Spinal cord (tissue), 10 donors: ENCODE measurements at places on chromosomes 7 and 10. TPM values are rescaled to one million over a fixed set of nuclear protein-coding genes. Genes with fewer than 3 reads are reported as not detected.

The MACC1 gene
- 0.20 TPM for total RNA-seq

- DNase-seq = no peak
- H3K27me3 ChIP-seq = no peaks in the 10 kb centered on the region
These were observed 163.8 kb downstream of the ELMO1 start for GRCh38 chr7:37284805-37285231.

GRCh38 chr7:12728192-12728538 is 40.7 kb downstream of the ARL4A start:
- no peak overlapping the region for H3K27ac ChIP-seq
- no peaks in the 10 kb centered on the region for H3K36me3 ChIP-seq
- H3K27me3 ChIP-seq = no peaks in the 10 kb centered on the region
- no peak overlapping the region for H3K4me3 ChIP-seq

DNA sequence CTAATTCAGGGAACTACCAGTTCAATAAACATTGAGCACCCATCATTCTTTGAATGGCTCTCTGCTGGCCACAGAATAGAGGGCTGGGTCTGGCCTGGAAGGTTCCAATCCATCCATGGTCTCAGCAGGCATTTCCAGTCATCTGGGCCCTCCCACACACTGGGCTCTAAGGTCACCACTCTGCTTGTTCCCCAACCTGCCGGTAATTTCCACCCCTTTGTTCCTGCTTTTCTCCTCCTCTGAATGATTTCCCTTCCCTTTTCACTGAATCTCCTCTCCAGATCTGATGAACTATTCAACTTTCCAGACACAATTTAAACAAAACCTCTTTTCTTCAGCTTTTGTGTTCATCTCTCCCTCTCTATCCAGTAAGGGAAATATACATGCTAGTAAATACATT is 2.6 kb downstream of the BZW2 start:
- DNase-seq = peak; percentile 24
- peak overlapping the region; percentile 55 for H3K27ac ChIP-seq
- no peaks in the 10 kb centered on the region for H3K36me3 ChIP-seq
- H3K4me1 ChIP-seq = peaks cover 14% of the 10 kb centered on the region

DNA sequence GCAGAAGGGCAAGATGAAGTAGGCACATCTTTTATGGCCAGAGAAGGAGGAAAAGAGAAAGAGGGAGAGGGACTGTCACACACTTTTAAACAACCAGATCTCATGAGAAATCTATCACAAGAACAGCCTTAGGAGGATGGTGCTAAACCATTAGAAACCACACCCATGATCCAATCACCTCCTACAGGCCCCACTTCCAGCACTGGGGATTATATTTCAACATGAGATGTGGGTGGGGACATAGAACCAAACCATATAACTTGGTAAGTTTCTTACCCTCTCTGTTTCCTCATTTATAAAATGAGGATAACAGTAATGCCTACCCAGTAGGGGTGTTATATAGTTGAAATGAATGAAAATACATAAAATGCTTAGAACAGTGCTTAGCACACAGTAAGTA is 66.0 kb downstream of the CHCHD3 start:
- no peaks in the 10 kb centered on the region for H3K27me3 ChIP-seq
- H3K4me1 ChIP-seq = no peaks in the 10 kb centered on the region
- no peak overlapping the region for H3K4me3 ChIP-seq

- peaks cover 2% of the 10 kb centered on the region for H3K36me3 ChIP-seq
- peaks cover 18% of the 10 kb centered on the region for H3K4me1 ChIP-seq
- H3K27me3 ChIP-seq = no peaks in the 10 kb centered on the region
These were observed 239.0 kb downstream of the DIP2C start for GRCh38 chr10:450463-450862.

DNA sequence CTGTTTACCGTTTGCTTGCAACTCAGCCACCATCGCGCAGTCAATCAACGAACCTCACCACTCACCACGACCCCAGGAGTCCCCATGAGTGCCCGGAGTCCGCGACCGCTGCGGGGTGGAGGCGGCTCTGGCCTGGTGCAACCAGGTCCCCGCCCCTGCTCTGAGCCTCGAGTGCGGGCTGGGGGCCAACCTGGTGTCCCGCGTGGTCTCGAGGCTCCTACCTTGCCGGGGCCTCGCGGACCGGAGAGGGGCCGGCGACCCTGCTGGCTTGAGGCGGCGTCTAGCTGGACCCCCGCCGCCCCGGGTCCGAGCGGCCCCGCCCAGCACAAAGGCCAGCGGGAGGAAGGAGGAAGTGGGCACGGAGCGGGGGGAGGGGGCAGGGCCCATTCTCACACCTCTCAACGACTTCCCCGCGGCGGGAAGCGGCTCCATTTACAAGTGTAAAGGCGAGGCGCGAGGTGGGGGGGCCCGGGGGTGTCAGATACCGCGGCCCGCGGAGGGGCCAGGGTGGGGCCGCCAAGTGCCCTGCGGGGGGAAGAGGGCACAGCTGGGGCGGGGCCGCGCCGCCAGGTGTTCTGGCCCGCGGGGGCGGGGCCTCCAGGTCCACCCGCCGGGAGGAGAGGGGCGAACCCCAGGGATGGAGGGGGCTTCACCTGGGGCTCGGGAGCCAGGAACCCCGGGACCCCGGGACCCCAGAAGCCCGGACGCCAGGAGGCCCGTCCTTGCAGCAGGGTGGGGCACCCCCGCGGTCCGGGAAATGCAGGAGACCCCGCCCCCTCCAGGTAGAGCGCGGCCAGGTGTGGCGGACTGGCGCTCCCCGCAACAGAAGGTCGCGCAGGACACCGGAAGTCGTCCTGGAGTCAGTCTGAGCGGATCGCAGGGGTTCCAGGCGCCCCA is 8.6 kb downstream of the CTBP2 start:
- H3K27ac ChIP-seq = peak overlapping the region; percentile 78
- peaks cover 73% of the 10 kb centered on the region for H3K4me1 ChIP-seq
- H3K36me3 ChIP-seq = peaks cover 24% of the 10 kb centered on the region
- no peaks in the 10 kb centered on the region for H3K27me3 ChIP-seq
- no peak for DNase-seq
- H3K4me3 ChIP-seq = no peak overlapping the region

- no peaks in the 10 kb centered on the region for H3K27me3 ChIP-seq
- H3K36me3 ChIP-seq = no peaks in the 10 kb centered on the region
- no peak overlapping the region for H3K4me3 ChIP-seq
- no peak overlapping the region for H3K27ac ChIP-seq
- no peak for DNase-seq
- no peaks in the 10 kb centered on the region for H3K4me1 ChIP-seq
These were observed 116.9 kb downstream of the EVX1 start for GRCh38 chr7:27359181-27360125.
